Heart left ventricle (tissue), 16 donors: ENCODE measurements at places on chromosomes 1 and 21. TPM values are rescaled to one million over a fixed set of nuclear protein-coding genes. Genes with fewer than 3 reads are reported as not detected.

Gene NADK
- total RNA-seq, result 23.3 TPM

Gene OPRD1
- not detected for total RNA-seq

DNA sequence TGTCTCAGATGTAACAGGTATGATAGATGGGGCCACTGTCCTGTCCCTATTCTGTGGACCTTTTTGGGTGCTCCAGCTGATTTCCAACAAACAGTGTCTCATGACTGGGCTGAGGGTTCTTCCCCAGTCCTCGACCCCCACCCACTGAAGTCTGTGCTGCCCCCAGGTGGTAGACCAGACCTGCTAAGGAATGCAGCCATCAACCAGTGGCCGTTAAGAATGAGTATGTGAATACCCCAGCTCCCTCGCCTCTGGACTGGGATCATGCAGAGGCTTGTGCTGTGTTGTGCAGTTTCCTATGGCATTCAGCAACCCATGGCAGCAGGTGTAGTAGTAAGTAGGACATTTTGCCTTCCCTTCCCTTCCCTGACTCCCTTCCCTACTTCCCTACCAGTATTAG, 183.1 kb upstream of the KAZN start:
- H3K4me3 ChIP-seq, result no peak overlapping the region
- no peaks in the 10 kb centered on the region for H3K36me3 ChIP-seq
- H3K27me3 ChIP-seq, result no peaks in the 10 kb centered on the region

- H3K4me3 ChIP-seq, result no peak overlapping the region
- DNase-seq, result no peak
- H3K36me3 ChIP-seq, result no peaks in the 10 kb centered on the region
- H3K27me3 ChIP-seq, result no peaks in the 10 kb centered on the region
- H3K27ac ChIP-seq, result no peak overlapping the region
- peaks cover 3% of the 10 kb centered on the region for H3K4me1 ChIP-seq
Measured at GRCh38 chr1:41557751-41558455, 73.4 kb upstream of the EDN2 start.

Gene CRB1
- total RNA-seq, result 0.56 TPM

Gene TMEM53
- 10.1 TPM for total RNA-seq

Gene SLC2A5
- 0.93 TPM for total RNA-seq

DNA sequence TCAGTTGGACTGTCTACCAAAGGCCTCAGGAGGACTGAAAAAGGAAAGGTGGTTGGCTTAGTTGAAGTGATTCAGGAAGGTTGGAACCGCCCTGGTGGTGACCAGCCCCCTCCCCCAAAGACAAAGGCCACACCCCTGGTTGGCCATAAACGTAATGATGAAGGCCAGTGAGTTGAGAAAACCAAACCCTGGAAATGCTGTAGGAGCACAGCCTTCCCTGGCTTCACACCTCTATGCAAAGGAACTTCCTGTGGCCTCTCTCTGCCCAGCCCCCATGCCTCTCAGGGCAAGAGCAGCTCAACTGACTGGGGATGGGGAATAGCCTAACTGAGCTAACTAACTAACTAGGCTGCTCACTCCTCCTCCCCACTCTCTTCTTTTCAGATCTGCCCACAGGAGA, 90.4 kb downstream of the NPHP4 start:
- no peak for DNase-seq
- no peak overlapping the region for H3K4me3 ChIP-seq
- H3K27me3 ChIP-seq, result no peaks in the 10 kb centered on the region
- H3K36me3 ChIP-seq, result no peaks in the 10 kb centered on the region

DNA sequence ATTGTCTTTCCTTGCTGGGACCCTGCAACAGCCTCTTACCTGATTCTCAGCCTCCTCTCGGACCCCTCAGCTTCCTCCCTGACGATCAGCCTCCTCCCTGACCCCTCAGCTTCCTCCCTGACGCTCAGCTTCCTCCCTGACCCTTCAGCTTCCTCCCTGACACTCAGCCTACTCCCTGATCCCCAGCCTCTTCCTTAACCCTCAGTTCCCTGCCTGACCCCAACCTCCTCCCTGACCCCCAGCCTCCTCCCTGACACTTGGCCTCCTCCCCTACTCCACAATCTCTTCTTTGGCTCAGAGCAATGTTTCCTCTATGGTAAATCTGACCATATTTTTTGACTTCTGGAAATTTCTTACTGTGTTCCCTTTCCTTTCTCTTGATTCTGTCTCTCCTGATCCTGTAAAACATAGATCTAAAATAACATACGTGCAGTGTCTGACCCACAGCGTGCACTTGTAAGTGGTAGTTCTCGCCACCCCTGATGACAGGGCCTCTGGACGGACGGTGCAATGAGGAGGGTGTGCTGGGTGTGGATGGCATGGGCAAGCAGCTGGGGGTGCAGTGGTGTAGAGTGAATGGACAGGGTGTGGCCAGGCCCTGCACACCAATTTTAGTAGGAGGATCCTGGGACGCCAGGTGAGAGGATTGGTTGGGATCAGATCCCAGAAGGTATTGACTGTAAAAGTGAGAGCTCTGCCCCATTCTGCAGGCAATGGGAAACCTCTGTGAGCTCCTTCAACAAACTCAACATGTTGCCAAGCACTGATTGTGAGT, 264.1 kb downstream of the FOXD2 start:
- DNase-seq, result no peak
- no peak overlapping the region for H3K27ac ChIP-seq
- no peaks in the 10 kb centered on the region for H3K4me1 ChIP-seq
- no peak overlapping the region for H3K4me3 ChIP-seq
- H3K27me3 ChIP-seq, result no peaks in the 10 kb centered on the region

DNA sequence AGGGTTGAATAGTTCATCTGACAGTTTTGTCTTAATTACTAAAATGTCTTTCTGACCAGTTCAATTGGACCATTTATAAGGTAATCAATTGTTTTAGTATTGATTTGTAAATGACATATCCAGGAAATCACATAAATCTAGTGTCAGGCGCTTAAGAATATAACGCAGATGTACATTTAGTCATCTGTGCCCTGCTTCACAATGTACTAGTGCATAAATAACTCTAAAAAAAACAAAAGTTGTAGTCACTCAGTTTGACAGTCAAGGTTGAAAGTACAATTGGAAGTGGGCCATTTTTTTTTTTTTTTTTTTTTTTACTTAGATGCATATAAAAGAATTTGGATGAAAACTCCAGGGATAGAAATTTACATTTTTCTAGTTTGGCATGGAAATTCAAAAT, 490.4 kb downstream of the PTPRC start:
- no peaks in the 10 kb centered on the region for H3K4me1 ChIP-seq
- H3K4me3 ChIP-seq, result no peak overlapping the region
- H3K27me3 ChIP-seq, result no peaks in the 10 kb centered on the region
- no peak for DNase-seq
- H3K27ac ChIP-seq, result no peak overlapping the region
- no peaks in the 10 kb centered on the region for H3K36me3 ChIP-seq

GRCh38 chr1:178472531-178472930, 24.2 kb downstream of the CLEC20A start:
- DNase-seq, result no peak
- no peaks in the 10 kb centered on the region for H3K27me3 ChIP-seq
- no peak overlapping the region for H3K27ac ChIP-seq
- H3K36me3 ChIP-seq, result peaks cover 53% of the 10 kb centered on the region
- no peaks in the 10 kb centered on the region for H3K4me1 ChIP-seq

DNA sequence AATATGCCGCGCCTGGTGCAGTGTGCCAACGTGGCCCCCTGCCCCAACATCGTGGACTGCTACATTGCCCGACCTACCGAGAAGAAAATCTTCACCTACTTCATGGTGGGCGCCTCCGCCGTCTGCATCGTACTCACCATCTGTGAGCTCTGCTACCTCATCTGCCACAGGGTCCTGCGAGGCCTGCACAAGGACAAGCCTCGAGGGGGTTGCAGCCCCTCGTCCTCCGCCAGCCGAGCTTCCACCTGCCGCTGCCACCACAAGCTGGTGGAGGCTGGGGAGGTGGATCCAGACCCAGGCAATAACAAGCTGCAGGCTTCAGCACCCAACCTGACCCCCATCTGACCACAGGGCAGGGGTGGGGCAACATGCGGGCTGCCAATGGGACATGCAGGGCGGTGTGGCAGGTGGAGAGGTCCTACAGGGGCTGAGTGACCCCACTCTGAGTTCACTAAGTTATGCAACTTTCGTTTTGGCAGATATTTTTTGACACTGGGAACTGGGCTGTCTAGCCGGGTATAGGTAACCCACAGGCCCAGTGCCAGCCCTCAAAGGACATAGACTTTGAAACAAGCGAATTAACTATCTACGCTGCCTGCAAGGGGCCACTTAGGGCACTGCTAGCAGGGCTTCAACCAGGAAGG, 4.3 kb downstream of the GJB3 start:
- H3K27me3 ChIP-seq, result peaks cover 20% of the 10 kb centered on the region
- no peak for DNase-seq
- H3K27ac ChIP-seq, result no peak overlapping the region
- no peaks in the 10 kb centered on the region for H3K36me3 ChIP-seq

Gene CD1C
- total RNA-seq, result 0.52 TPM

GRCh38 chr1:159775716-159776115, 5.0 kb upstream of the DUSP23 start:
- no peak overlapping the region for H3K27ac ChIP-seq
- peaks cover 4% of the 10 kb centered on the region for H3K4me1 ChIP-seq
- no peaks in the 10 kb centered on the region for H3K36me3 ChIP-seq
- no peak for DNase-seq
- no peaks in the 10 kb centered on the region for H3K27me3 ChIP-seq

Gene GPR89B
- 5.0 TPM for total RNA-seq

- no peak for DNase-seq
- H3K4me1 ChIP-seq, result no peaks in the 10 kb centered on the region
Measured at GRCh38 chr1:238340989-238341388, 450.3 kb upstream of the ZP4 start.

DNA sequence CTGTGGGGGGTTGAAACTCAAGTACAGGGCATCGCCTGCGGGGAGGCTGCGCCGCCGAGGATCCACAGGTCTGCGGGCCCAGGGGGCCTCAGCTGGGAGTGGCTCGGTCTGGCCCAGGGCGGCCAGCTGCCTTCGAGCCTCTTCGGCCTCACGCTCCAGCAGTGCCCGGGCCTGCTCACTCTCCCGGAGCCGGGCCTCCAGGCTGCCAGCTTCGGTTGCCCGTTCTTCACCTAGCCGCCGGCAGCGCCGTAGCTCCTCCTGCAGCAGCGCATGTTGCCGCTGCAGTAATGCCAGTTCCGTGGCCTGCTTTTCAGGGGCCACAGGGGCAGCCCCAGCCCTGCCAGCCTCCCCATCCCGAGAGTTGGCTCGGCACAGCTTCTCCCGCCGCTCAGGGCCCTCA, 9.4 kb downstream of the RXFP4 start:
- peaks cover 100% of the 10 kb centered on the region for H3K36me3 ChIP-seq
- DNase-seq, result no peak
- H3K4me3 ChIP-seq, result no peak overlapping the region
- H3K27me3 ChIP-seq, result no peaks in the 10 kb centered on the region
- H3K27ac ChIP-seq, result no peak overlapping the region
- peaks cover 5% of the 10 kb centered on the region for H3K4me1 ChIP-seq

GRCh38 chr1:59332983-59333382, 36.1 kb downstream of the FGGY start:
- H3K27me3 ChIP-seq, result no peaks in the 10 kb centered on the region
- no peak overlapping the region for H3K4me3 ChIP-seq
- H3K36me3 ChIP-seq, result no peaks in the 10 kb centered on the region

GRCh38 chr1:73537400-73537799, 660.6 kb downstream of the LRRIQ3 start:
- no peak for DNase-seq
- no peak overlapping the region for H3K4me3 ChIP-seq
- no peak overlapping the region for H3K27ac ChIP-seq
- H3K4me1 ChIP-seq, result no peaks in the 10 kb centered on the region

GRCh38 chr21:45974073-45975019, 7.2 kb upstream of the COL6A1 start:
- peak overlapping the region; percentile 62 for H3K4me3 ChIP-seq
- H3K27me3 ChIP-seq, result no peaks in the 10 kb centered on the region
- DNase-seq, result peak; percentile 63
- H3K4me1 ChIP-seq, result peaks cover 41% of the 10 kb centered on the region
- peak overlapping the region; percentile 90 for H3K27ac ChIP-seq

- H3K27me3 ChIP-seq, result no peaks in the 10 kb centered on the region
- no peaks in the 10 kb centered on the region for H3K36me3 ChIP-seq
- DNase-seq, result no peak
- H3K27ac ChIP-seq, result no peak overlapping the region
- H3K4me1 ChIP-seq, result no peaks in the 10 kb centered on the region
- no peak overlapping the region for H3K4me3 ChIP-seq
Measured at GRCh38 chr1:56060906-56061305, 518.5 kb downstream of the PLPP3 start.

Gene LCE1E
- not detected for total RNA-seq

DNA sequence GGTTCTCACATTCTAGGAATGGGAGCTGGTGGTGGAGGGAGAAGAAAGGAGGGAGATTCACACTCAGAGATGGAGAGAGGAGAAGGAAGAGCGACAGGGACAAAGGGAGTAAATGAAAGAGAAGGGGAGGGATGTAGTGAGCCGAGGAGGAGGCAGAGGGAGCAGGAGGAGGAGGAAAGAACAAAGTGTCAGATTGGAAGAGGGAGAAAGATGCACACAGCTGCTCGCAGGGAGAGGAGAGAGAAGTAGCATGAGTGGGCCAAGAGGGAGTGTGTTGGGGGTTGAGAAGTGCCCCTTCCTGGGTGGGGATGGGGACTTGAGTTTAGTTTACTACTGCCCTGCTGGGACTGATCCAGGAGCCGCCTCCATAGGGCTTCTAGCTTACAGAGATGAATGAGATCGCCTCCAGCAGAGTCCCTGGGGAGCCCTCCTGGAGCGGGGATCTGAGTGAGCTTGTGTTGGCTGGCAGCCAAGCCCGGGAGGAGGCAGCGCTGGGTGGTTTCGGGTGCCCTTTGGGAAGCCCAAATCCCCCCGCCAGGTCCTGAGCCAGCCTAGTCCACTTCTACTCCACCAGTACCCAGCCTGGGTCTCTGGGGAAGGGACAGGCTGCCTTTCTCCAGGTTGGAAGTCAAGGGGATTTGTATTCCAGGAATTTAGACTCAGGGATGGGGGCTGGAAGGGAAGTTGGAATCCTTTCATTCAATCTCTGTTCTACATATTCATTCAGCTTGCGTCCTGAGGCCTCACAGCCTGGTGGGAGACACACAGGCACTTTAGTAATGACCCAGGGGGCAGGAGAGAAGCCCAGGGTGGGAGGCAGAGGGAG, 20.9 kb downstream of the PTPRU start:
- H3K4me1 ChIP-seq, result peaks cover 10% of the 10 kb centered on the region
- no peak overlapping the region for H3K4me3 ChIP-seq
- H3K36me3 ChIP-seq, result no peaks in the 10 kb centered on the region
- no peak overlapping the region for H3K27ac ChIP-seq
- DNase-seq, result peak; percentile 46
- H3K27me3 ChIP-seq, result no peaks in the 10 kb centered on the region

DNA sequence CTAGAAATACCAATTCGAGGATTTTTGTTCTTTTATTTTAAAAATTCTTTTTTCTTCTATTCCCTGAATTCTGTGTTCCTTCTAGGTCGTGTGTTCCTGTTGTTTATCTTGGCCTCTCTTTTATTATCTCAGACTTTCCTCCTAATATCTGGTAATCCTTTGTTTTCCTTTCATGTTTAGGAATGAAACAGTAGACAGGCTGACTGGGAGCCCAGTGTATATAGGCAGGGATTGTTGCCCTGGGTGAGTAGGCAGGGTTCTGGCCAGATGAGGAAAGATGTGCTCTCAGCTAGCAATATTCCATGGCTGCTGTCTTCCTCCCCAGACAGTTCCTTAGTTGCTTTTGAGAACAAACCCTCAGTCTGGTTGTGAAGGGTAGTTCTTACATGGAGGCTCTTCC, 161.8 kb upstream of the PDE4B start:
- H3K27me3 ChIP-seq, result no peaks in the 10 kb centered on the region
- H3K27ac ChIP-seq, result no peak overlapping the region
- DNase-seq, result no peak
- no peaks in the 10 kb centered on the region for H3K4me1 ChIP-seq
- no peak overlapping the region for H3K4me3 ChIP-seq

Gene DDAH1
- total RNA-seq, result 9.8 TPM
